ENCODE measurements at places on chromosomes 5 and 9. TPM values are rescaled to one million over a fixed set of nuclear protein-coding genes. Genes with fewer than 3 reads are reported as not detected.

The IDNK gene
- total RNA-seq, result 4.5 TPM

The C6 gene
- not detected for total RNA-seq

The WNT8A gene
- not detected for total RNA-seq

The PCDHGB7 gene
- 0.12 TPM for total RNA-seq

The CLIC3 gene
- total RNA-seq, result not detected

The CHSY3 gene
- not detected for total RNA-seq

The COL5A1 gene
- not detected for total RNA-seq

The RLN2 gene
- total RNA-seq, result 0.30 TPM

The STKLD1 gene
- total RNA-seq, result 0.33 TPM

The ORM2 gene
- total RNA-seq, result not detected

The SLC34A1 gene
- total RNA-seq, result not detected

The CDC20B gene
- total RNA-seq, result not detected

The SH3GLB2 gene
- total RNA-seq, result 69.6 TPM

The IL9 gene
- total RNA-seq, result not detected

The LCN1 gene
- total RNA-seq, result not detected

The NKD2 gene
- 3.3 TPM for total RNA-seq

The KCNN2 gene
- total RNA-seq, result not detected

The CDC37L1 gene
- 11.3 TPM for total RNA-seq

The DHX29 gene
- total RNA-seq, result 18.2 TPM

The ACTBL2 gene
- not detected for total RNA-seq

The LCN10 gene
- total RNA-seq, result 1.1 TPM

The TMC1 gene
- total RNA-seq, result not detected

The TTF1 gene
- 33.6 TPM for total RNA-seq

The ALDOB gene
- not detected for total RNA-seq

The DMRT2 gene
- 0.21 TPM for total RNA-seq

The CDKN2A gene
- 3.7 TPM for total RNA-seq

The PLPP7 gene
- total RNA-seq, result not detected

The CDH12 gene
- not detected for total RNA-seq

The GARIN3 gene
- total RNA-seq, result 0.19 TPM

The ARID3C gene
- 0.14 TPM for total RNA-seq

The ABITRAM gene
- 14.2 TPM for total RNA-seq

The TSPAN17 gene
- 29.3 TPM for total RNA-seq

The BASP1 gene
- total RNA-seq, result 0.33 TPM

The AHRR gene
- total RNA-seq, result 25.8 TPM

The ANKDD1B gene
- total RNA-seq, result 0.40 TPM

The TRIP13 gene
- 47.5 TPM for total RNA-seq

The SETX gene
- total RNA-seq, result 46.0 TPM

The TLX3 gene
- total RNA-seq, result not detected

The GPR107 gene
- total RNA-seq, result 23.6 TPM

The C9orf50 gene
- total RNA-seq, result not detected

The CER1 gene
- not detected for total RNA-seq

The UGT3A1 gene
- total RNA-seq, result not detected

Measured in activated CD4-positive, alpha-beta T cell treated with anti-CD3 and anti-CD28 coated beads, Interleukin-2, amount 10 ng/mL, durations not matched to agents 24 days and 14 days (primary cell).